ENCODE measurements at places on chromosomes 5 and 9.
A peak's percentile ranks its signal among the peaks of the same experiment; 100 is the strongest.

- DNase-seq, result peak; percentile 95
Observed at GRCh38 chr5:149240354-149240998, 31.2 kb upstream of the AFAP1L1 start.

GRCh38 chr5:144144956-144145751, 25.3 kb downstream of the YIPF5 start:
- DNase-seq, result no peak

GRCh38 chr5:147036691-147037245, 158.2 kb upstream of the PPP2R2B start:
- DNase-seq, result no peak

GRCh38 chr9:122672481-122672880, 2.4 kb upstream of the OR1L3 start:
- DNase-seq, result no peak

DNA sequence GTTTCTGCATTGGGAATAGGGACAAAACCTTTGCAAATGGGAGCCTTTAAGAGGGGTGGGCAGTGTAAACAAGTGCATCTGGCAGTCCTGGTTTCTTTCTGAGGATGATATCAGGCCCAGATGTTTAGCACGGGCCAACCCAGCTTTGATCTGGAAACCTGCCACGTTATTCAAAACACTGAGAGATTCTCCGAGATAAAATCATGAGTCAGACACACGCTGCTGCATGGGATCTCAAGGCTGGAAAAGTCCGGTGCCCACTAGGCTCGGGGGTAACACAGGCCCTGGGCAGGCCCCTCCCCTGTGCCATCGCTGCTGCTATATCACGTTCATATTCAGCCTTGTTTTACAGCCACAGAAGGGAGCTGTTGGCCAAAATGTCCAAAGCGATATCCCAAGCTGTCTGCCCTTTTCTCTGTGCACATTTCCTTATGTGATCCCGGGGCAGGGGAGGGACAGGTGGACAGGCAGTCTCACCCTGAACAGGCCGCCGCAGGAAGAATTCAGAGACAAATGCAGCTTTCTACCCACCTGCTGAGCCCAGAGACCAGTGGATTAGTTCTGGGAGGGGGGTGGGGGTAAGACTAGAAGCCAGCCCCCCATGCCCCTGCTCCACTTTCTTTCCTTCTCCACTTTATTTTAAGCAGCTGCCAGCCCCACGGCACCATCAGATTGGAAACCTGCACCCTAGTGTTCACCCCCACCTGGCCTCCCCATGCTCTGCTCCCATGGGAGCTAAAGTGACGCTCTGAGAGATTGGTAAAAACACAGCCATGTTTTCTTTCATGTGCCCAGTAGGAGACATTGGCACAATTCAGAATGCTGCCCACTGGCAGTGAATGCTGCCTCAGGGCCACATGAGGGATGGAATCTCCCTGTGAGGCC, 63.1 kb downstream of the TMOD1 start:
- DNase-seq, result no peak

DNA sequence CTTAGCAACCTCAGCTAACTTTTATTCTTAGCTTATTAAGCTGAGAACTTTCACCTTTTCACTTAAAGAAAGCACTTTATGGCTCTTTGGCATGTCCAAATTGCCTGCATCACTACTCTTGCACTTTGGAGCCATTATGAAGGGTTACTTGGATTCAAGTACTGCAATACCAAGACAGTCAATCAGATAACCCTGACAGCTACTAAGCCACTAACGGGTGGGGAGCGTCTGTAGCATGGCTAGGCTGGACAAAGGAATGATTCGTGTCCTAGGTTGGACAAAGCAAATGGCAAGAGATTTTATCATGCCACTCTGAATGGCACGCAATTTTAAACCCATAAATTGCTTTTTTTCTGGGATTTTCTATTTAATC, 39.6 kb downstream of the TRPM6 start:
- DNase-seq, result no peak

DNA sequence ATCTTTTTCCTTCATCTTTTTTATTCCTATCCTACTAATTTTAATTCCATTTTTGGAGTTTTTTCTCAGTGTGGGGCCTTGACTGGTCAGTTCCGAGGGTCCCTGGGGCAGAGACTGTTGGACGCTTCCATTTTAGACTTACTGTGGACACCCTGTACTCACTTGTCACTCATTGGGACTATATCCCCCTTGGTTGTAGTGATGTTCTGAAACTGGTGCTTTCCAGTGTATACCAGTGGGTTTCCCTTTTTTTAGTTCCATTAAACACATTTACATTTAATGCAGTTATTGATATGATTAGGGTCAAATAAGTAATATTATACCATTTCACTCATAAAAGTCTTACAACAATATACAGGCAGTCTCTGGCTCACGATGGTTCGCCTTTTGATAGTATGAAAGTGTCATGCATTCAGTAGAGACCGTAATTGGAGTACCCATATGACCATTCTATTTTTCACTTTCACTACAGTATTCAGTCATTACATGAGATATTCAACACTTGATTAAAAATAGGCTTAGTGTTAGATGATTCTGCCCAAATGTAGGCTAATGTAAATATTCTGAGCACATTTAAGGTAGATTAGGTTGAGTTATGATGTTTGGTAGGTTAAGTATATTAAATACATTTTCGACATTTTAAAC, 46.0 kb downstream of the CNOT6 start:
- DNase-seq, result no peak

DNA sequence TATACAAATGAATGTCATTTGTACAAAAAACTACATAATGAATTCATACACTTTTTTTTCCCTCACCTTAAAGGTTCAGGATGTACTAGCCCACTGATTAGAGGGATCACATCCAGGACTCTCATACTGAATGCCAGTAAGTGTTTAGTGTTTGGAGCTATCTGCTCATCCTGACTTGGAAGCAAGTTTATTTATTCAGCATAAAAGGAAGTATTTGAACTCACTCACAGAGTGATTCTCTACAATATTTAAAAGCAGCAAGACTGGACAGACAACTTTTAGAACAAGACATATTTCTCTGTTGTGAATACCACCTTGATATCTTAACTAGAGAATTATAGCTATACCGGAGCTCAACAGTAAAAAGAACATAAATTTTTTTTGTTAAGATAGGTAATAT, 14.8 kb upstream of the IQGAP2 start:
- no peak for DNase-seq

DNA sequence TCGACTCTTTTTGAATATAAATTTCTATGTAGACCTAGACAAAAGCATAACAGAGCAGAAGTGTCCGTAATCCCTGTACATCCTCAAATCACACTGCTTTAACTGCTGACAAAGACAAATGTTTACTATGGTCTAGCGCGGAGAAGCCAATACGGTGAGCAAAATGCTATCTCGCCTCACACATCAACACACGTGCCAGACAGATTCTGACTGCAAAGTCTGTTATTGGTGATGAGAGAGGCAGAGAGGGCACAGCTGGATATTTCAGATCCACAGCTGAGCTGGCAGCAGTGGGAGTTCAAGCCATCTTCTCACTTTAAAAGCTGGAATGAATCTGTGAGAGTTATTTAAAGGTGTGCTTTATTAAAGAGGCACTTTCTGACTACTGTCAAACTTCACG, 124.3 kb downstream of the ARL15 start:
- DNase-seq, result no peak

Data from CD4-positive, alpha-beta T cell treated with Interleukin-17A for 4 hours (primary cell).